Activated T-cell treated with anti-CD3 and anti-CD28 coated beads, Interleukin-2, amount 50 U/mL, for 72 hours (primary cell): ENCODE measurements at places on chromosomes 12 and 14. TPM values are rescaled to one million over a fixed set of nuclear protein-coding genes. Genes with fewer than 3 reads are reported as not detected.
A peak's percentile ranks its signal among the peaks of the same experiment; 100 is the strongest.

The KLRK1 gene
- 18.9 TPM for total RNA-seq

The PDE3A gene
- not detected for total RNA-seq

The POLE2 gene
- total RNA-seq, result 30.0 TPM

- peaks cover 14% of the 10 kb centered on the region for H3K27me3 ChIP-seq
- peak overlapping the region; percentile 55 for H3K27ac ChIP-seq
- DNase-seq, result peak; percentile 89
- peak overlapping the region; percentile 93 for H3K4me3 ChIP-seq
Observed at GRCh38 chr14:61280526-61281185, 482 bp downstream of the TMEM30B start.

DNA sequence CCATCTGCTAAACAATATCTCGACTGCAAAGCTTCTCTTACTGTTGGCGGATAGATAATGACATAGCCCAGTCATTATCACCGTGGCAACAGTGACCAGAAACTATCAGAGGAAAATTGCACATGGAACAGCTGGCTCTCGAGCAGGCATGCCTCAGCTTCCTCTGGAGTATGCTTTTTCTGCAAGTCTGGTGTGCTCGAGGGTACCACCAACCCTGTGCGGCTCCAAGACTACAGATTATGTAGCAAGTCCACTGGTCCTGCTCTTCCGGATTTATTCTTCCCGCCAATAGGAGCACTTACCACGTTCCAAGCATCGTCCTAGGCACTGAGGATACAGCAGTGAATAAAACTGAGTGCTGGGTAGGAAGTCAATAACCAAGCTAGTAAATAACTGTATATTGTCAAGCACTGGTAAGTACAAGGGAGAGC is 1.4 kb upstream of the GLRX5 start:
- peaks cover 59% of the 10 kb centered on the region for H3K4me1 ChIP-seq
- peaks cover 4% of the 10 kb centered on the region for H3K36me3 ChIP-seq
- peak overlapping the region; percentile 97 for H3K4me3 ChIP-seq
- peak overlapping the region; percentile 91 for H3K27ac ChIP-seq
- DNase-seq, result no peak
- H3K27me3 ChIP-seq, result no peaks in the 10 kb centered on the region

DNA sequence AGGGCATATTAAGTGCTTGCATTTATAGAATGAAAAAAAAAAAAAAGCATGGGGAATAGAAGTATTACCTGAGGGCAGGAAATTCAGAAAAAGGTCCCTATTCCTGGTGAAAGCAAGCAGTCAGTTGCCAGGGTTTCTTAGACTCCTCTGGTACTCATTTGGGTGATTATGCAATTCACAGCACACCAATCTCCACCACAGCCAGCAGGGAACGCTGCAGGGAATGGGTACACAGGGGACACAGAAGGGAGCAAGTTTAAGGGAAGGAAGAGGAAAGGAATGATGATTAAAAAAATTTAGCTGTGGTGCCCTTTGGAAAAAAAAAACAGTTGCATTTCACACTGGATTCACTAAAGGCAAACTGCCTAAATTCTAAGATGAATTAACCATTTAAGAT is 14.2 kb downstream of the BLTP3B start:
- peak overlapping the region; percentile 53 for H3K4me3 ChIP-seq
- peaks cover 8% of the 10 kb centered on the region for H3K36me3 ChIP-seq
- H3K27ac ChIP-seq, result peak overlapping the region; percentile 92
- peaks cover 49% of the 10 kb centered on the region for H3K4me1 ChIP-seq
- no peaks in the 10 kb centered on the region for H3K27me3 ChIP-seq
- no peak for DNase-seq

- H3K36me3 ChIP-seq, result no peaks in the 10 kb centered on the region
- no peaks in the 10 kb centered on the region for H3K27me3 ChIP-seq
- no peak overlapping the region for H3K27ac ChIP-seq
- H3K4me1 ChIP-seq, result peaks cover 20% of the 10 kb centered on the region
- DNase-seq, result no peak
Observed at GRCh38 chr14:105250008-105250366, 1.7 kb downstream of the BTBD6 start.

DNA sequence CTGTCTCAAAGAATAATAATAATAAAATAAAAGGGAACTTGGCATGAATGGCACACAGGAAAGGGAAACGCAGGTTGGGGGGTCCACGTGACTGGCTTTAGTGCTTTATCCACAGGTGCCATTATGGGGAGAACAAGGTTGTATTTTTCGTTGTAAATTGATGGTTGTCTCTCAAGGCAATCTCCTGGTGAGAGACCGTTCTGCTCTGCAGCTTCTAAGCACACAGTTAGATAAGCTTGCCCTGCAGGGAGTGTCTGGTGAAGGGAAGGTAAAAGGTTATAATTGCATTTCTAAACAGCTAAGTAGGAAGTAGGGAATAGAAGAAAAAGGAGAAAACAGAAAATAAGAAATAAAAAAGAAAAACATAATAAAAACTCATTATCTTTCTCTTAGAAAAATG is 69.1 kb upstream of the CPSF6 start:
- no peak overlapping the region for H3K27ac ChIP-seq
- peaks cover 9% of the 10 kb centered on the region for H3K4me1 ChIP-seq
- no peaks in the 10 kb centered on the region for H3K36me3 ChIP-seq
- H3K4me3 ChIP-seq, result no peak overlapping the region
- H3K27me3 ChIP-seq, result no peaks in the 10 kb centered on the region
- no peak for DNase-seq

DNA sequence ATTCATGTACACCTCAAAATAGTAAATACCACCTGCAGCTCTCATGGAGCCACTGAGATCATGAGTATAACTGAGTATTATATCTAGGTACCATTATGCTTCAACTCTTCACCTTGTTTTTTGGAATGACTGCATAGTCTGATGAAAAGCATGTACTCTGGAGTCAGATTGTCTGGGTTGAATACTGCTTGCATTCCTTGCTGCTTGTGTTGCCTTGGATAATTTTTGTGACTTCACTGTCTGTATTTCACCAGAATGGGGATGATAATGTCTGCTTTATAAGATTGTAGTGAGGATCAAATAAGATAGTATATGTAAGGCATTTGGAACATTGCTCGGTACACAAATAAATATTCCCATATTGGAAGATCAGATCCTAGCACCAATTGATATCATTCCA is 54.2 kb downstream of the SUSD6 start:
- peak overlapping the region; percentile 18 for H3K27ac ChIP-seq
- H3K4me1 ChIP-seq, result peaks cover 97% of the 10 kb centered on the region
- DNase-seq, result no peak
- H3K4me3 ChIP-seq, result peak overlapping the region; percentile 20
- no peaks in the 10 kb centered on the region for H3K27me3 ChIP-seq

DNA sequence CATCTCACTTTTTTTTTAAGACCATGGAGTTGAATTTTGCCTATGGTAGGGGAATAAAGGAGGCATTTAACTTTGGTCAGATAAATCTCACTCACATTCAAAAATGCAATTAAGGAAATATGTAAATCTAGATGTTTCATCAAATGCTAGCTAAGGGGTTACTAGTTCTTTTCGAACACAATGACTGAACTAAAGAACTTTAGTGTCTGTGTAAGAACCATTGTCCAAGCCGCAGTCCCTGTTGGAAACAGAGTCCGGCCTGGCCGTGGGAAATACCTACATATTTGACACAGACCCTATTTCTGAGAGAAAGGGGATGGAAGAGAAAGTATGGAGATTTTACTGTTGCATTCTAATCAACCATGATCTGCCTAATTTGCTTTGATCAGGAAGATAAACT is 17.4 kb downstream of the LGR5 start:
- no peaks in the 10 kb centered on the region for H3K36me3 ChIP-seq
- no peaks in the 10 kb centered on the region for H3K4me1 ChIP-seq
- no peak overlapping the region for H3K27ac ChIP-seq
- H3K4me3 ChIP-seq, result no peak overlapping the region
- H3K27me3 ChIP-seq, result peaks cover 21% of the 10 kb centered on the region

GRCh38 chr14:99465288-99465687 is 15.4 kb downstream of the SETD3 start:
- peaks cover 28% of the 10 kb centered on the region for H3K4me1 ChIP-seq
- no peak overlapping the region for H3K27ac ChIP-seq
- no peak overlapping the region for H3K4me3 ChIP-seq
- DNase-seq, result no peak
- H3K27me3 ChIP-seq, result no peaks in the 10 kb centered on the region

DNA sequence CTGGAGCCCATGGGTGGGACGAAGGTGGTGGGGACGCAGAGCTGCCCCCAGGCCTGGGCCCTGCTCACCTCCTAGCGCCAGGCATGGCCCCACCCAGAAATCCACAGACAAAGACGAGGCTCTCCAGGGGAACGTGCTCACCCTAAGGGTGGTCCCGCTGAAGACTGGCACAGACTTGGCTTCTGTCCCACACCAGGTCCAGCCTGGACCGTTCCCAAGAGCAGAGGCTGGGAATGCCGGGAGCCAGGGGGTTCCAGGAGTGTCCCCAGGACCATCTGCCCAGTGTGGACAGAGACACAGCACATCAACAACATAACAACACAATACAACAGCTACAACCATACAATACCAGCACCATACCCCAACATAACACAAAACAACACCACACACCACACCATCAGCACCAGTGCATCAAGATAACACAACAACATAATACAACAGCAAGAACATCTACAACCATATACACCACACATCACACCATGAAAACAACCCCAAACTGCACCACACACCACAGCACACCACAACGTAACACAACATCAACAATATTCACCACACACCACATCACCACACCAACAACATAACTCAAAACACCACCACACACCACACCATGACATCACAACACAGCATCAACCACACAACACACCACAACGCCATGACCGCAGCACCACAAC is 329.6 kb downstream of the ADGRD1 start:
- no peak overlapping the region for H3K4me3 ChIP-seq
- no peaks in the 10 kb centered on the region for H3K36me3 ChIP-seq
- H3K4me1 ChIP-seq, result no peaks in the 10 kb centered on the region
- no peak for DNase-seq
- no peaks in the 10 kb centered on the region for H3K27me3 ChIP-seq

DNA sequence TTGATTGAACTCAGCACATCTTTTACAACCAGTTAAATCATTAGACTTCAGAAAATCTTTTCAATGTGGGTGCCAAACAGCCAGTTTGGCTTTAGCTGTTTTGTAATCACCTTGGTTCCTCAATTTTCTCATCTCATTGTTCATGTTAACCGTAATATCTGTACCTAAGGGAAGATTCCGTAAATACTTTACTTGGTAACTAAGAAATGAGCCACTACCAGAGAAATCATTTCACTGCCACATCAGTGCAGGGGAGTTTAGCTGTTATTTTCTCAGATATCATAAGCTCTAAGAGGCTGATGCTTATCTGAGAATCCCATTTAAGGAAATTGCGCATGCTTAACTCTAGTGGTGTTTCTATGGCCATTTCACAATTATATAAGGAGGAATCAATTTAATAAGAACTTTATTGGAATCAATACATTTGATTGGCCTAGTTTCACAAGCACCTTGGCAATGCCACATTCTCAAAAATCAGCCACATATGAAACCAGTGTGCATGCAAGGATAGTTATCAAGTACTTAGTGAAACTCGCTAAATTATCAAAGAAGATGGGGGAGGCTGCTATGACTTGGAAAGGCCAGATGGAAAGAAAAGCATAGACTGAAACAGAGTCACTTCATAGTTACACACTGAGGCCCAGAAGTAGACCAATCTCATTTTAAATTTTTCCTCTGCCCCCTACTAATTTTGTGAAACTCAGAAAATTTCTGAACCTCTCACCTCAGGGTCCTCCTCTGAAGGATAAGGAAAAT is 28.1 kb upstream of the IL22 start:
- DNase-seq, result no peak
- no peak overlapping the region for H3K27ac ChIP-seq
- H3K36me3 ChIP-seq, result peaks cover 3% of the 10 kb centered on the region
- H3K4me3 ChIP-seq, result peak overlapping the region; percentile 51

- peaks cover 22% of the 10 kb centered on the region for H3K4me1 ChIP-seq
- no peaks in the 10 kb centered on the region for H3K27me3 ChIP-seq
- H3K27ac ChIP-seq, result no peak overlapping the region
- H3K36me3 ChIP-seq, result no peaks in the 10 kb centered on the region
- H3K4me3 ChIP-seq, result no peak overlapping the region
Observed at GRCh38 chr12:130828895-130829294, 10.2 kb downstream of the STX2 start.

DNA sequence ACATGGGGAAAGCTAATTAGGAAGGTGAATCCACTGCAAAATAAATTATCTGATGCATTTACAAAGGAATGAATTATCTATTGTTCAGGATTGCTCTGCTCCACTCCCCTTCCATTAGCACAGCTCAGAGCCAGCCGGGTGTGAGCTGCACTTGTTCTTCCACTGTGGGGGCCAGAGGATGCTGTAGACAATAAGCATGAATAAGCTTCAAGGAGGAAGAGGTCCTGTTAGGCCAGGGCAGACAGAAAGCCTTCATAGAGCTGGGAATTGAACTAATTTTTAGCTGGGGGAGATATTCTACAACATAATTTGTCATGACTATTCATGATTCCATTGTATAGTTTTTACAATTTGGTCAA is 137.6 kb upstream of the MAX start:
- no peak for DNase-seq
- H3K4me1 ChIP-seq, result peaks cover 6% of the 10 kb centered on the region
- H3K27ac ChIP-seq, result no peak overlapping the region
- H3K36me3 ChIP-seq, result no peaks in the 10 kb centered on the region
- no peaks in the 10 kb centered on the region for H3K27me3 ChIP-seq

- DNase-seq, result peak; percentile 62
- H3K27me3 ChIP-seq, result peaks cover 71% of the 10 kb centered on the region
- peaks cover 32% of the 10 kb centered on the region for H3K4me1 ChIP-seq
- H3K4me3 ChIP-seq, result peak within 1 kb of the TSS; percentile 82
Observed at GRCh38 chr12:6700646-6701051, at the start of gene PIANP. Gene PIANP, minus strand, starts transcription at chr12:6700815. Its CDS starts 2,754 bp downstream, at chr12:6698061.

- DNase-seq, result no peak
- H3K36me3 ChIP-seq, result peaks cover 30% of the 10 kb centered on the region
- H3K27ac ChIP-seq, result peak overlapping the region; percentile 97
- H3K4me3 ChIP-seq, result peak overlapping the region; percentile 96
- H3K27me3 ChIP-seq, result no peaks in the 10 kb centered on the region
Observed at GRCh38 chr14:102086709-102086971, 204 bp downstream of the HSP90AA1 start.

DNA sequence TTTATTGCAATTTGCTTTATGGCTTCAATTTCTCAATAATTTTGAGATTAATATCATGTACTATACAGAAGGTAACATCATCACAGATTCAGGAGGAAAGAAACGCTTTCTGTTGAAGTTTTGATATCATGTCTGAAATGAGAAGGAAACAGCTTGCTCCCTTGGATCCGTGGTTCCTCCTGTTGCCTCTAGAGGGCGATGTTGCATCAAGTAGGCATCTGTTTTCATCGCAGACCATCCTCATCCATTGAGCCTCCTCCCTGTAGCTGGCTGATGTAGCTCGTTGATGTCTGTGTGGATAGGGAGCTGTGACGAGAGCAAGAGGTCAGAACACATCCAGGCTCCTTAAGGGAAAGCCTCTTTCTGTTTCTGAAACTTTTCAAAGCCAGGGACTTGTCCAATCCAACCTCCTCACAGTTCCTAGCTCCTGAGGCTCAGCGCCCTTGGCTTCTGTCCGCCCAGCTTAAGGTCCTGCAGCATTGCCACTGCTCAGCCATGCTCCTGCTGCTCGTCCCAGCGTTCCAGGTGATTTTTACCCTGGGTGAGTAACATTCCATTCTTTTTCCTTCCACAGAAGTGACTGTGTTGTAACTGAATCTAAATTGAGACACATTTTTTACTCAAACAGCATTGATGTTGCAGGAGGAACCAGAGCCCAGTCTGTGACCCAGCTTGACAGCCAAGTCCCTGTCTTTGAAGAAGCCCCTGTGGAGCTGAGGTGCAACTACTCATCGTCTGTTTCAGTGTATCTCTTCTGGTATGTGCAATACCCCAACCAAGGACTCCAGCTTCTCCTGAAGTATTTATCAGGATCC is 304.8 kb upstream of the OR4E1 start:
- H3K27me3 ChIP-seq, result no peaks in the 10 kb centered on the region
- DNase-seq, result peak; percentile 60
